Osteocyte (in vitro differentiated cells): ENCODE measurements at places on chromosomes 7 and 10. TPM values are rescaled to one million over a fixed set of nuclear protein-coding genes. Genes with fewer than 3 reads are reported as not detected.

GRCh38 chr7:80934321-80934720 is 15.5 kb upstream of the SEMA3C start:
- no peak for DNase-seq

NUTM2B gene
- total RNA-seq = 1.3 and 1.5 TPM in 2 replicates

DNA sequence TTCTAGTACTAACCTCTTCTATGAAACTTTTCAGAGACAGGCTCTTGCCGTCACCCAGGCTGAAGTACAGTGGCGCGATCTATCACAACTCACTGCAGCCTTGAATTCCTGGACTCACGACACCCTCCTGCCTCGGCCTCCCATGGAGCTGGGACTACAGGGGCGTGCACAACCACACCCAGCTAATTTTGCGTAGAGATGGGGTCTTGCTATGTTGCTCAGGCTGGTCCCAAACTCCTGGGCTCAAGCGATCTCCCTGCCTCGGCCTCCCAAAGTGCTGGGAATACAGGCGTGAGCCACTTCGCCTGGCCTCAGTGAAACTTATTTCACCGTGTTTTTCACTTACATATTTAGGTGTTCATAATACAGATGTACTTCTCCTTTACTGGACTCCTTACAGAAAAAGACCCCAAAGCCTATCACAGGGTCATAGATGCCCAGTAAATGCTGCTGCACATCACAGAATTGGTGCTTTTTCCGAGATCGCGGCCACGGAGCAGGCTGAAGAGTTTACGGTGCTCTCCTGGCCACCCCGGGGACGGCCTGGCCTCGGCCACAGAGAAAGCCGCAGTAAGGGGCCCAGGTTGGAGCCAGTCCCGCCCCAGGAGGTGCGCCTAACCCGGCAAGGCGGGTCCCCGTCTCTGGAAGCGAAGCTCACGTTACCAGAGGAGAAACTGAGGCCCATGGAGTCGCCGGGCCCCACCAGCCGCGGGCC is 595 bp downstream of the TBL2 start:
- no peak for DNase-seq

GRCh38 chr7:52956379-52956915 is 79.0 kb upstream of the POM121L12 start:
- DNase-seq = no peak

ZNF679 gene
- total RNA-seq = not detected in 2 replicates

- no peak for DNase-seq
Observed at GRCh38 chr10:7372504-7372903, 38.3 kb downstream of the SFMBT2 start.

DNA sequence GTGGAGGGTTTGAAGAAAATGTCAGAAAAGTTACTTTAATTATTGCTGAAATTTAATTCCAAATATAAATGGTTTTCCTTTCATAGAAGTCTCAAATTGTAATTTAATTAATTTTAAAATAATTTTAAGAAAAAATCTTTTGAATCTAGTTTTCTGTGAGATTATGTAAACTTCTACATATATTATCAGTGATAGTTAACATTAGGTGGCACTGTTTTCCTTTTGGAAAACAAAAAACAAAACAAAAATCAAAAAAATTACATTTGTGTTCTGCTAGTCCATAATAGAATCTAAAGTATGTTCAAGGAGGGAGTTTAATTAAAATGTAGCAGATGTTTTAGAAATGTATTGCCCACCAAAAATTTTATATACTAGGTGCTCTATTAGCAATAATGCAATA is 1456.7 kb downstream of the REEP3 start:
- no peak for DNase-seq

- no peak for DNase-seq
Observed at GRCh38 chr10:85919491-85920021, 447.0 kb downstream of the GRID1 start.

- no peak for DNase-seq
Observed at GRCh38 chr10:110511734-110512449, 14.2 kb downstream of the DUSP5 start.

DNA sequence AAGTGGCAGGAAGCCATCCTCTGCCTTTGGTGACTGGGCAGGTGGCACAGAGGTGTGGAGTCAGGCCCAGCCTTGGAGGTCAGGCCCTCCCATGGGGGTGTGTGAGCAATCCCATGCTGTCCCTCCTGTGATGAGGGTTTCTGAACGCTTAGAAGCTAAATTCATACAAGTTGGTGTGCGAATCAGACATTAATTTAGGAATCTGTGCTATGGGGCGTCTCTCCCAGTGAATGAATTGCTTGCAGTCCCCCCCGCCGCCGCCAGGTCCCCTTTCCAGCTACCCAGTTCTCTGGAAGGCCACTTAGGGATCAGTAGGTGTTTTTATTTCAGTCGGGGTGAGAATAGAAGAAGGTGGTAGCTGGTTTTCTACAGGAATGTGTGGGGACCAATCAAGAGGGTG is 37.5 kb downstream of the LRRC18 start:
- peak; percentile 69 for DNase-seq
